ENCODE measurements at places on chromosomes 4 and X.
A peak's percentile ranks its signal among the peaks of the same experiment; 100 is the strongest.

DNA sequence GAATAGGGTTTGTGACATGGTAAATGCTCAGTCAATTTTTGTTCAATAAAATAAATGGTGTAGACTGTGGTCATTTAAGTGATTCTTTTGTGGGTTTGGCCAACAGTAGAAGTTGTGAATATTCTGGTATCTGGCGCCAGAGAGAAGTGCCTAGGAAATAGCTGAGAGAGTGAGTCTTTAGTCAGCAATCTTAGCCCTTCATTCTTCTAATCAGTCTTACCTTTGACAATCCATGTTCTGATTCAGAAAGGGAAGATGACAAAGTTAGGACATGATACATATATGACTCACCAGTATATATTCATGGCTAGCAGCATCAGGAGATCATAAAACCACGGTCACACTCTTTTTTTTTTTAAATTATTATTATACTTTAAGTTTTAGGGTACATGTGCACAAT is 141.8 kb upstream of the PCDH18 start:
- DNase-seq: no peak

DNA sequence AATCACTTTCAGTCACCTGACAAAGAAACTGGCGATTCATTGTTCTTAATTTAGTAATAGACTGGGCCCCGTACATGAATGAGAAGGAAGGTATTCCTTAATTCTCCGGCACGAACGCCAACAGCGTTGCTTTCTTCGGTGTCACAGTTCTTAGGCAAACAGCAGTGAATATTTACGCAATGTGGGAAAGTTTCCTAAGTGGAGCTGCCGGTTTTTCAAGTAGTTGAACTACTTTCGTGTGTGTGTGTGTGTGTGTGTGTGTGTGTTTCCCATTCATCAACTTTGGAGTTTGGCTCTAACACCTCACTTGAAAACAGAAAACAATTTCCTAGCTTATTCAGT is 651 bp downstream of the NXT2 start:
- DNase-seq: no peak

GRCh38 chr4:174757736-174758135 is 71.3 kb downstream of the GLRA3 start:
- no peak for DNase-seq

DNA sequence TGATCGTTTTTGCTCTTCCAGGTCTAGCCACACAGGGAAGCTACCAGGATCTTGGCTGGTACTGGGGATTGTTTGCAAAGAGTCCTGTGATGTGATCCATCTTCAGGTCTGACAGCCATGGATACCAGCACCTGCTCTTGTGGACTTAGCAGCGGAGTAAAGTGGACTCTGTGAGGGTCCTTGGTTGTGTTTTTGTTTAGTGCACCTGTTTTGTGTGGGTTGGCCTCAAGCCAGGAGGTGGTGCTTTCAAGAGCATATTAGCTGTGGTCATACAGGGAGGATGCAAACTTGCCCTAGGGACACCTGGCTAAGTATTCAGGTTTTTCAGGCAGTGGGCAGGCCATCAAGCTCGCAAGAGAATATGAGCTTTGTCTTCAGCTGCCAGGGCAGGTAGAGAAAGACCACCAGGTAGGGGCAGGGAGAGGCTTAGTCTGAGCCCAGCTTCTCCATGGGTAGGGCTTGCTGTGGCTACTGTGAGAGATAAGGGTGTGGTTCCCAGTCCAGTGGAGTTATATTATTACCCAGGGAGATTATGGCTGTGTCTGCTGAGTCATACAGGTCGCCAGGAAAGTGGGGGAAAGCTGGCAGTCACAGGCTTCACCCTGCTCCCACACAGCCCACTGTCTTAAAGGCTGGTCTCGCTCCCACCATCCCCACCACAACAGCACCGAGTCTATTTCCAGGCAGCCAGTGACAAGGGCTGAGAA is 293.7 kb downstream of the PCDH18 start:
- no peak for DNase-seq

GRCh38 chr4:122034619-122035018 is 82.8 kb upstream of the TRPC3 start:
- no peak for DNase-seq

GRCh38 chrX:131778269-131779218 is 234.7 kb downstream of the OR13H1 start:
- no peak for DNase-seq

DNA sequence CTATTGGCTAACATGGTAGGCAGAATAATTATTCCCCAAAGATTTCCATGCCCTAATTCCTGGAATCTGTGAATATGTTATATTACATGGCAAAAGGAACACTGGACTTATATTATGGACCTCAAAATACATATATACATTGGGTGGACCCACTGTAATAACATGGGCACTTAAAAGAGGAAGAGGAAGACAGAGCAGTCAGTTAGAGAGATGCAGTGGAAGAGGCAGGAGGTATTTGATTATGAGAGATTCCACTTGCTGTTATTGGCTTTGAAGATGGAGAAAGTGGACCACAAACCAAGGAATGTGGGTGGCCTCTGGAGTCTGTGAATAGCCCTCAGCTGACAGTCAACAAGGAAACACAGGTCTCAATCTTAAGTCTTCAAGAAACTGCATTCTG is 14.0 kb upstream of the ART3 start:
- DNase-seq: no peak

DNA sequence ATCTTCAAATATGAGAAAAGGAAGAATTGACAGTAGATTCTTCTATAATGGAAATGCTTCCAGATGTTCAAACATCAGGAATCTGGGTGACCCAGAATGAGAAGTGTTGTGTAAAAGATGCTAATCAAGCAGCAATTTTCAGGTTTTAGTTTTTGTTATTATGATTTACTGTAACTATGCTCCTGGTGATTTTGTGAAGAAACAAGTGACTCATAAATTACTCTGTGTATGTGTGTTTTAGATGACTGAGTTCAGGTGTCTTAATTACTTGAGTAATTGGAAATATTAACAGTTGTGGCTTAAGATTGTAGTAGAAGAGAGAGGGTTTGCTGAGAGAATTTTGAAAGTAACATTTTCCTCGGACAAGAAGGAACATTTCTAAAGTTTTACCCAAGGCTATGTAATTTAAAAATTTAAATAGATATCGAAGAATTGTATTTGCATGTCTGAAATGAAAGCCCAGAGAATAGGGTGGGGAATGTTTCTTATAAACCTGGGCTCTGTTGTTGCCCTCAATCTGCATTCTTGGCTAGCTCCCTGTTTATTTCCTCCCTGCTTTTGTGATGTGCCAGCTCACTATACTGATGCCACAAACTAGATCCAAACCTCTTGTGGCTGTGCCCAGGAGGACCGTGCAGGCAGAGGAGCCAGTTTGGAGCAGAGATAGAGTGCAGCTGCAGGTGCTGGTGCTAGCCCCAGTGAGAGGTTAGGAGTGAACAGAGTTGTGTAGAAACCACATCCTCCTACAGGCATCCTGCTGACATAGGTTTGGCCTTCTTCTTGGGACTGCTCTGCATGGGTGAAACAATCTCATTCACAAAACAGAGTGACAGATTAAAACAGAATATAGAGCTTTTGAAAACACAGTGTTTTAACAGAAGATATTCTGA is 25.4 kb upstream of the TNIP3 start:
- DNase-seq: peak; percentile 47

DNA sequence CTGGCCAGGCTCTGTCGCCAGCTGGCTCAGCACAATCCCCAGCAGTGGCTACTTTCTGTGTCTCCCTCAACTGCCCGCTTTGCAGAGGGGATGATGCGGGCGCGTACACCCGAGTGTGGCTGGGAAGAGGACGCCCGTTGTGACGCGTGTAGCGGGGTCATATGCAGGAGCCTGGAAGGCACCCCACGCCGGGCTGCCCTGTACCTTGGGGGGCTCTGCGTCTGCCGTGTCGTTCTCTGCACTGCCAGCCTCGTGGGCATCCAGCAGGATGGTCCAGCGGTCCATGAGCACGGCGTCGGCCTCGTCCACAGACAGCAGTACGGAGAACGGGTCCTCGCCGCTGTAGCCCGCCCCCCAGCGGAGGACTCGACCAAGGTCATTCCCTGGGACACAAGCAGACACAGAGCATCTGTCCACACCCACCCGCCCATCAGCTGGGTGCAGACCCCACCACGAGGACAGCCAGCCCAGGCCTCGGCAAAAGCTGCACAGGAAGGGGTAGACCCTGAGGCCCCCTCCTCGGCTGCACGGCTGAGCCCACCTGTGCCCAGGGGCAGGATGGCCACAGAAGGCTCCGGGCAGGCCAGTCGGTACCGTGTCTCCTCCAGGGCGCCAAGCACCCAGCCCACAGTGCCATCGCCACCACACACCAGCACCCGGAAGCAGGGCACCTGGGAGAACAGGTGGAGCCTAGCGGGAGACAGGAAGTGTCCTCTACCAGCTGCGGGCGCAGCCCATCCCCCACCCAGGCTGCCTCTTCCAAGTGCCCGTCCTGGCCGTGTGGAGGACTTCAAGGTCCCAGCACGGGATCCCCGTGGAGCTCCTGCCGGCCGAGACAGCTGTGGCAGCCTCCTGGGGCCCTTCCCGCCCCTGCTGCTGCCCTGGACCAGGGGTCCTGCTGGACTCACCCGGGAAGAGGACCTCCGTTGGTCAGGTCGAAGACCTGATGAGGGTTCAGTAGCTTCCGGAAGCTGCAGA is 10.8 kb downstream of the DGKQ start:
- no peak for DNase-seq

GRCh38 chrX:40244980-40245379 is 147.2 kb upstream of the BCOR start:
- DNase-seq: no peak

GRCh38 chr4:183920512-183920911 is 15.4 kb downstream of the STOX2 start:
- DNase-seq: no peak

GRCh38 chr4:44738615-44739014 is 12.3 kb upstream of the GNPDA2 start:
- peak; percentile 9 for DNase-seq

DNA sequence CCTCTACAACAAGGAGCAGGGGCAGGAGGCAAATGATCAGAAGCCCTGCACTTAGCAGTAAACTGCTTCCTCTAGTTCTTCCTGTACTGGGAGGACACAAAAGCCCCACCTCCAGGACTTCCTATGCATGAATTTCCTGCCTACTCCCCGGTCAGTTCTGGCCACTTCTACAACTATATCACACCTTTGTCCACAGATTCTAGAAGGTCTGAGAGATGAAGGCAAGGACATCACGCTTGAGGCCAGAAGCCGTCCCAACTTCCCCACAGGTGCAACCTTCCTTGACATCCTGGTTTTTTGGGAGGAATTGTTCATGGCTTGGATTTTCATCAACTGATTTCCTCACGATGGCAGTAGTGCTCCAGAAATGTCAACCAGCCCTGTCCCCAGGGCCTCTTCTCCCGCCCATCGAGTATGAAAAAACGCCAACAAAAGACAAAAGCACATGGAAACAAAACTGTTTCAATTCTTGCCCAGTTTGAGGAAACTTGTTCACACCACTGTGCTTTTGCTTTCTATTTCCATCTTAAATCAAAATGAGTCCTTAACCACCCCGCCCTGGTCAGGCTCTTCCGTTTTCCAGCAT is 206.5 kb upstream of the STK26 start:
- DNase-seq: peak; percentile 70

DNA sequence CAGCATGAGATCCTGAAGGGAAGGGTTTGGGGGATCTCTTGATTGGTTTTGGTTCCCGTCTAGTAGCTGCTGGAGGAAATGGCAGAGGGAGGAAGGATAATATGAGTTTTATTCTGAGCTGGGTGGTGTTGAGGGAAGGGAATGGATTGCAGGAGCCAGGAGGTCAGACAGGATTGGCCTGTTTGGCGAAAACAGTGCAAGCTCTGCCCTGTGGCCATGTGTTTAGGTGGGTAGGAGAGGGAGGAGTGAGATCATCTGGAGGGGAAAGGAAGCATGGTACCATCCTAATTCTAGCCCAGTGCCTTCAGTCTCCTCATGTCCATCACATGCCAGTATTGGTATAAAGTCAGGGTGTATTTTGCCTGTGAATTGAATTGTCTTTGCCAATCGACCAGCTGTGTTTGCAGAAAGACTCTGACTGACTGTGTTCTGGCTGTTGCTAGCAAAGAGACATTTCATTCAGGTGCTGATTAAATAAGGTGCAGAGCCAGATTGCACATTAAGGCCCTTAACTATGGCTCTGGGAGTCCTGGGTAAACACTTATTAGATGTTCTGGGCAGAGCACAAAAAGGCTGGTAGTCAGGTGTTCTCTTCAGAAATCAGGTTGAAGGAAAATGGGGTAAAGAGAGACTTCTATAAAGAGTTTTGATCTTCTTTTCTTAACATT is 10.0 kb downstream of the TMEM164 start:
- no peak for DNase-seq

GRCh38 chr4:183959319-183960045 is 54.4 kb downstream of the STOX2 start:
- DNase-seq: no peak

GRCh38 chrX:75276666-75277065 is 2.8 kb downstream of the UPRT start:
- no peak for DNase-seq

- DNase-seq: no peak
Observed at GRCh38 chr4:152735396-152735859, 44.1 kb downstream of the TIGD4 start.

DNA sequence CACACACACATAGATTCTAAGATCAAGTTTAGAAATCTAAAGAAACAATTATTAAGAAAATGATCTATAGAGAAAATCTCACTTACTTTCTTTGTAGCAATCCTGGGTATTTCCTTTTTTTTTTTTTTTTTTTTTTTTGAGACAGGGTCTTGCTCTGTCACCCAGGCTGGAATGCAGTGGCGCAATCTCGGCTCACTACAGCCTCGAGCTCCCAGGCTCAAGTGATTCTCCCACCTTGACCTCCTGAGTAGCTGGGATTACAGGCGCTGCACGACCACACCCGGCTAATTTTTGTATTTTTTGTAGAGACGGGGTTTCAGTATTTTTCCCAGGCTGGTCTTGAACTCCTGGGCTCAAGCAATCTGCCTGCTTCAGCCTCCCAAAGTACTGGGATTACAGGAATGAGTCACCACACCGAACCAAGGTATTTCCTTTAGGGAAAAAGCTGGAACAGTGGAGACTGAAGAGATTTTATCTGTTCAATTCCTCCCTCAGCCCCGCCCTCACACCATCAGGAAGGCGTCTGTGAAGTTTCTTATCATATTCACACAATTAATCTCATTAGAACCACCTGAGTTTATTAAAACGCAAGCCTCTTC is at the start of gene TRIML2:
Gene TRIML2, minus strand, starts transcription at position 447 of the 599 bp plus-strand sequence. CDS start 4,235 bp downstream, outside the sequence.
- DNase-seq: no peak

- no peak for DNase-seq
Observed at GRCh38 chr4:69727426-69727825, 33.0 kb downstream of the SULT1B1 start.

GRCh38 chr4:154152546-154152945 is 339.1 kb downstream of the DCHS2 start:
- DNase-seq: no peak
